Suppressor macrophage (primary cell): ENCODE measurements at places on chromosomes 2 and 18.

DNA sequence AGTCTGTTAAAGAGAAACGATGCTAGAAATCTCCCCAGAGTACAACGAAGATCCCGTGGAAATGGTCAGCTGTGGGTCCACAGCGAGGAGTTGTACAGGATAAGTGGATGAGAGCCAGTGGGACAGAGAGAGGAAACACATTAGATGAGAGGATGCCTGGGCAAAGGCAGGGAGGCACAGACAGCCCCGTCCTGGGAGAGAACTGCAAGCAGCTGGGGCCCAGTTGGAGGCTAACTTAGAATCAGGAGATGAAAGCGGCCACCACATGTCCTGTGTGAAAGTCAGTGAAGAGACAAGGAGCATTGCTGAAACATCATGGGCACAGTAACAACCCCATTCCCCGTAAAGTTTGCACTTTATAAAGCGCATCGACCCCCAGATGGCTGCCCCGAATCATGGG lies 157.5 kb downstream of the RAPGEF4 start:
- no peak for DNase-seq

DNA sequence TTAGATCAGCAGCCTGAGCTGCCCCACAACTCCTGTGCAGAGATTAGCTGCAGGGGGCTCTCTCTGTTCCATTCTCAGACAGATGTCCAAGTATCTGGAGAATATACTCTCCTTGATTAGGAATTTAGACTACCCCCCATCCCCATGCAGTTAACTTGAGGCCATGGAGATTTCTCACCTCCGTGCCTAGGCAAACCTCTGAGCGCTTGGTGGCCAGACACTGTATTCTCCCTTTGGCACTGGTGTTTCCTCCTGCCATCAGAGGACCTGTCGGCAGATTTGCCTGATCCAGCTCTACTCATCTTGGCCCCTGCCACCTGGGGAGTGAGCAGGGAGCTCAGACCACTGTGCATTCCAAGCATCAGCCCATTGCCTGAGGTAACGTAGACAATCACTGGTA lies 48.3 kb downstream of the ZNF804A start:
- DNase-seq, result no peak

DNA sequence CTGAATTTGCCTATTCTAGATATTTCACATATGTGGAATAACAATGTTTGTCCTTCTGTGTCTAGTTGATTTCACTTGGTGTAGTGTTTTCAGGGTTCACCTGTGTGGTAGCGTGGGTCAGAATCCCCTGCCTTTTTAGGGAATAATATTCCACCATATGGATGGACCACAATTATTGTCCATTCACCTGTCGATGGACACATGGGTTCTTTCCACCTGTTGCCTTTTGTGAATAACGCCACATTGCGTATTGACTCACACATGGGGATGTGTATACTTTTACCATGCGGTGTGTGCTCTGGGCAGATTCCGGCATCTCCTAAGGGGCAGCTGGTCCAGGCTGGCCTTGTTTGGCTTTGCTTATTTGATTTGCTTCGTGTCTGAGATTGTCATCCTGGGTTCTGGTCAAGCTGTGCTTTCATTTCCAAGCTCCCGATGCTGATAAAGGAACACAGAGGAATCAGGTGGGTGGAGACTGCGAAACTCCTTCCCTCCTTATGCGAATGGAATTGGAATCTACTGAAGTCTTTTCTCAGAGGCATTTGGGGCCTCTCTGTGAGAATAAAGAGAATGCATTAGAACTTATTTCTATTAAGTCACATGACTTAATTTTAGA lies 18.9 kb upstream of the ALLC start:
- DNase-seq, result no peak

- DNase-seq, result peak; percentile 19
These were observed 68.0 kb downstream of the SERPINB8 start for GRCh38 chr18:64037812-64038414.

DNA sequence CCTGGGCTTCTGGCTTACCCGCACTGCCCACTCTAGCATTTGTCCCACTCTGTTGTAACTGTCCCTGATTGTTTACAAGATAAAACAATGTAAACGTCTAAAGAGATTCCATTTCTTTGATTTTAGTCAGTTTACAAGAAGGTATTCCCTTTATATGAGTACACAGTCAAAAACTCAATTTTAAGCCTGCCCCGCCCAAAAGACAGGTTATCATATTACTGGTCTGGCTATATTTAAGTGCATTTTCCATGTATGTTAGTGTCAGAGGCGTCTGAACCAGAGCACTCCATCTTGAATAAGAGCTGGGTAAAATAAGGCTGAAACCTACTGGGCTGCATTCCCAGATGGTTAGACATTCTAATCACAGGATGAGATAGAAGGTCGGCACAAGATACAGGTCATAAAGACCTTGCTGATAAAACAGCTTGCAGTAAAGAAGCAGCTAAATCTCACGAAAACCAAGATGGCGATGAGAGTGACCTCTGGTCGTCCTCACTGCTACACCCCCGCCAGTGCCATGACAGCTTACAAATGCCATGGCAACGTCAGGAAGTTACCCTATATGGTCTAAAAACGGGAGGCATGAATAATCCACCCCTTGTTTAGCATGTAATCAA lies 15.0 kb downstream of the GPR45 start:
- no peak for DNase-seq

DNA sequence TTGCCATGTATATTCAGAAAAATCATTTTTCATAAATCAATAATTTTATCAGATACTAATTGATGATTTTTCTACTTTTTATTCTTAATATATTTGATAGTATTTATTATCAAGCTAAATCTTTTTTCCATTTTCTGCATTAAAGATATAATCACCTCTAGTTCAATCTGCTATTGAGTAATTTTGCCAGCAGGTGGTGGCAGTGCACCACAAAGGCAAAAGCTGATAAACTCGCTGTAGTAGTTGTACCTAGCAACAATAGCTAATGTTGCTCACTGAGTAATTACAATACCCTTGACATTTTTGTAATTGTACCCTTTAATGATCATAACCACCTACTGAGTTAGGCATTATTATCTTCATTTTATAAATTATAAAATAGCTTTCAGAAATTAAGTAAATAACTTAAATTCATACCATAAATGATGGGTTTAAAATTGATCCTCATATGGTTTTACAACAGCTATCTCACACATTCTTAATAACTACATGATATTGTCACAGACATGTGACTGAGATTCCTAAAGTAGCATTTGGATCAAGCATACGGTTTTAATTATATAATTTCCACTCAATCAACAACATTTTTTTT lies 52.0 kb upstream of the CALCRL start:
- peak; percentile 75 for DNase-seq

- no peak for DNase-seq
These were observed 42.6 kb downstream of the MRPS9 start for GRCh38 chr2:105080461-105080860.

DNA sequence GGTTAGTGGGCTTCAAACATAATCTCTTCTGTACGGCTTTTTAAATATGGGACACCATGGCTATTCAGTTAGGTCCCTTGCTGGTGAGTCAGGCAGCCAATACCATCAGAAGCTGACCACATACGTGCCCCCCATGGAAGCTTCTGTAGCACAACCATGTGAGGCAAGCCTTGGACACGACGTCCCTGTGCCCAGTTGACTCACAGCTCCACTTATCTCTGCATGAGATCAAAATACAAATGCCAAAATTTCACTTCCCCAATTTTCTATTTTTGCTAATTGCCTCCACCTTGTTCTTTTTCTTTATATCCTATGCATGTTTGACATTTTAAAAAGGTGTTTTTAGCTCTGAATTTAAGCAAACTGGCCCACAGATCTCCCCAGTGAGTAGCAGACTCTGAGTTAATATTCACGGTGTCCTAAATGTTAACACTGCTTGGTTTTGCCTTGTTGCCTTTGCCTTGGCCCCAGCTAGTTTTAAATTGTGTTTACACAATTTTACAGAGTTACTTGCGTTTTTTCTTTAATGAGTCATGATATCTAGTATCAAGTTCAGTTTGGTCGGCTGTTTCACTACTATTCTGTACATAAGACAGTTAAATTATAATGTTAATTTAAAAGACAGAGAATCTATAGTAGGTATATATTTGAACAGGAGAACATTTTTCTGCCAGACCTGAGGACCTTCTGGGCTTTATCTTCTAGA lies 77.5 kb downstream of the CDCA7 start:
- DNase-seq, result peak; percentile 21

DNA sequence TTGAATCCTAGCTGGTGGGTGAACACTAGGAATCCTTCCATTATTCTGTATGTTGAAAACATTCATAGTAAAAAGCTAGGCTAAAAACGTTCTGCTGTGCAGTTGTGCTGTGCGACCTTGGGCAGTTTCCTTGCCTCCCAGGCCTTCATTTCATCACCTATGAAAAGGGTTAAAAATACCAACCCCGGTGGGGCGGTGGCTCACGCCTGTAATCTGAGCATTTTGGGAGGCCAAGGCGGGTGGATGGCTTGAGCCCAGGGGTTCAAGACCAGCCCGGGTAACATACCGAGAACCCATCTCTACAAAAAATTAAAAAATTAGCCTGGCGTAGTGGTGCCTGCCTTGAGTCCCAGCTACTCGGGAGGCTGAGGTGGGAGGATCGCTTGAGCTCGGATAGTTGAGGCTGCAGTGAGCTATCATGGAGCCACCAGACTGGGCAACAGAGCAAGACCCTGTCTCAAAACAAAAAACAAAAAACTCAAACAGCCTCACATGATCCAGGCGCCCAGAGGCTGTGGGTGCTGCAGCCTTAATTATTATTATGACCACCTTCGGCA lies 2.9 kb upstream of the RRM2 start:
- DNase-seq, result no peak

DNA sequence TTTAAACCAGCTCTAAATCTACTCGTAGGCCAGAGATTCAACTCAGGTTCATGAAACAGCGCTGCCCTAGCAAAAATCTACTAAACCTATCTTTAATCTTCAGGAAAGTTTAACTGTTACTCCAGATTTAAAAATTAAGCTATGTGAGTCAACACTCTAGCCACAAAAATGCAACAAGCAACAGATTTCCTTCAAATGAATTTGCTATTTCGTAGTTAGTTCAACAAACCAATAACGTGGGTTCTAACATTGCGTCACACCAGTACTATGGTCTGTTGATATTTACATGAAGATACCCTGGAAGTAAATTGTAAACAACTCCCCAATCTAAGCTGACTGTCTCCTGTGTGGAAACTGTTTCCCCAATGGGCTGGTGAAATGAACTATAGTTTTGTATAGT lies 71.2 kb downstream of the FIGN start:
- no peak for DNase-seq

DNA sequence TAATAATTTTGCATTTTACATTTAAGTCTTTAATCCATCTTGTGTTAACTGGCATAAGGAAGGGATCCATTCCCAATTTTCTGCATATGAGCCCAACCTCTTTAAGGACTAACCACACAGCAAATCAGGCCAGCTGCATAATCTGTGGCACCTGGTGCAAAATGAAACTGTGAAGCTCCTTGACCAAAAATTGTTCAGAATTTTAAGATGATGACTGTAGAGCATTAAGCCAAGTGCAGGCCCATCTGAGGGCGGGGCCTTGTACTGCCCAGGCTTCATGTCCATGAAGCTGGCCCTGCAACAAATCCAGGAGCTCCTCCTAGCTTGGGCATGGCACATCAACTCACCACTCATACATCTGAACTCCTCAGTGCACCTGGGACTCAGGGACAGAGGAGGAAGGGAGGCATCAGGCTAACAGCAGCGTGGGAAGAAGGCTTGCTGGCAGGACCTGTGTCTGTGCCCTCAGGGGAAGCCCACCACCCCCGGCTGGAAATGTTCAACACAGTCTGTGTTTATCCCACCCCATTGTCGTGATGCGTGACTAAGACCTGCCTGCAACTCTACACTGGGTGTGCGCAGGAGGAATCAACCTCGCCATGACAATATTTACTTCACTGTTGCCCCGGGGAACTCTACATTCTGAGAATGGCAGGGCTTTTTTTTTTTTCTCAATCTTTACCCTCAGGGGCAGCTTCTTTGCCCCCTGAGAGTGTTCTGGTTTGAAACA lies 128.9 kb upstream of the SIX2 start:
- no peak for DNase-seq

GRCh38 chr18:76486574-76486973 lies 8.5 kb downstream of the ZNF516 start:
- no peak for DNase-seq

GRCh38 chr2:5685225-5685624 lies 7.0 kb upstream of the SOX11 start:
- no peak for DNase-seq

DNA sequence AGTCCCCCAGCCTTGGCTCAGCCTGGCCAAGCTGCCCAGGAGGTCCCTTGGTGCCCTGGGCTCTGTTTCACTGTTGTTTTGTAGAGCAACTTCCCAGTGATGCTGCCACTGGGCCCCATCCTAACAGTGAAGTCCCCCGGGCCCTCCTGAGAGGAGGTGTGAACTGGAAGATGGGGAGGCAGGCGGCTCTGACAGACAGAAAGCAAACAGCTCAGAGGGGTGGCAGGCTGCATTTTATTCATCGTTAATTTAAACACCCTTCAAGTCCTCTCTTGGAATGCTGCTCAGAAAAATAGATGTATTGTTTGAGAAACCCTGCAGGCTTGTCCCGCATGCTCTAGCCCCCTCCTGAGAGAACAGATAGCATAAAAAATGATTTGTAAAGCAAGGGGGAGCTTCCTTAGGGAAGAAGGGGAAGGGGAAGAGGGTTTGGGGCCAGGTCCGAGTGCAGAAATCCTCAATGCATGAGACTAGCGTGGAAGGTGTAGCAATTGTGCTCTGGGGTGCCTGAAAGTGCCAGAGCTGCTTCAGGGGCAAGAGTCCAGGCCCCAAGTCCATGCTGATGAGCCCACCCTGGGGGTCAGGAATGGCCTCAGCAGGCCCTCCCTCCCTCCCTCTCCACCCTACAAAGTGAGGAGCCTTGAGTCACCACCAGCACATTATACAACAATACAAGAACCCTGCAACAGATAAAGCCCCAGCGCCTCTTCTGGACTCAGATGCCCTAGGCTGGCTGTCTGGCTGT lies 113.6 kb downstream of the MSH2 start:
- DNase-seq, result no peak

GRCh38 chr2:188293601-188294351 lies 2.1 kb downstream of the GULP1 start:
- no peak for DNase-seq

DNA sequence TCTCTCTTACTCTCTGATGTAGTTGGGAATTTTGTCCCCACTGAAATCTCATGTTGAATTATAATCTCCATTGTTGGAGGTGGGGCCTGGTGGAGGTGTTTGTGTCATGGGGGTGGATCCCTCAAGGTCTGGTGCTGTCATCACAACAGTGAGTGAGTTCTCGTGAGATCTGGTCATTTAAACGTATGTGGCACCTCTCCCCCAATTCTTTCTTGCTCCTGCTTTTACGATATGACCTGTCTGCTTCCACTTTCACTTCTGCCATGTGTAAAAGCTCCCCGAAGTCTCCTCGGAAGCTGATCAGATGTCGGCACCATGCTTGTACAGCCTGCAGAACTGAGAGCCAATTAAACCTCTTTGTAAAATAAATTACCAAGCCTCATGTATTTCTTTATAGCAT lies 337.8 kb upstream of the CDH2 start:
- no peak for DNase-seq
